ENCODE measurements at places on chromosomes 7 and 10. TPM values are rescaled to one million over a fixed set of nuclear protein-coding genes. Genes with fewer than 3 reads are reported as not detected.

DNA sequence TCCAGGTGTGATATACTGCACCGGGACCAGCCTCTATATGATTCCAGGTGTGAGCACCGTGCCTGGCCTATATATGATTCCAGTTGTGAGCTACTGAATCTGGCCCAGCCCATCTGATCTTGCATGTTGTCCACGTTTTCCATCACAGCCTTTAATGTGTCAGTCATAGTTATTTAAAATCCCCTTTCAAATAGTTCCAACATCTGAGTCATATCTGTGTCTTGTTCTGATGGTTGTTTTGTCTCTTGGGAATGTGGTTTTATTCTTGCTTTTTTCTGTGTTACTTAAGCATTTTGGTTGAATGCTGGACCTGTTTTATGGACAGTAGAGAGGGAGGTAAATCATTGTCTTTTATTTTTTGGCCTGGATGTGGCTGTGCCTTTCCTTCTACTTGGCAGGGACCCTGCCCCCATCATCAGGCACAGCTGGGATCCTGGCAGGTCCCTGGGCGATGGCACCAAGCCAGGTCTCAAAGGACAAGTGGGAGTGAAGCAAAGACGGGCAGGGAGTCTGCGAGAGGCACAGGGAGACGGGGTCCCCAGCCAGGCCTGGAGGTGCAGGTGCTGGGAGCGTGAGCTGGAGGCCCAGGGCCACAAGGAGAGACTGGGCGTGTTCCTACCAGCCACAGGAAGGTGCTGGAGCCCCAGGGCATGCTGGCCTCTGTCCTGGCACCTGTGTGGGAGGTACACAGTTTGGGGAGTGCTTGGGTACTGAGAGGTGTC, 94.7 kb downstream of the DYNC2I1 start:
- no peak for DNase-seq

Gene WNT2
- 17.1 TPM for total RNA-seq

Gene XRCC2
- total RNA-seq: 0.14 TPM

Gene KCNK18
- total RNA-seq: not detected

Gene TMEM60
- 12.2 TPM for total RNA-seq

Gene MMP21
- total RNA-seq: not detected

Gene CXCL12
- total RNA-seq: 169 TPM

- no peak for DNase-seq
Measured at GRCh38 chr7:139850906-139851305, 21.8 kb downstream of the TBXAS1 start.

GRCh38 chr10:62323751-62324150, 50.4 kb upstream of the ZNF365 start:
- DNase-seq: no peak

Gene AKR1C8
- not detected for total RNA-seq

DNA sequence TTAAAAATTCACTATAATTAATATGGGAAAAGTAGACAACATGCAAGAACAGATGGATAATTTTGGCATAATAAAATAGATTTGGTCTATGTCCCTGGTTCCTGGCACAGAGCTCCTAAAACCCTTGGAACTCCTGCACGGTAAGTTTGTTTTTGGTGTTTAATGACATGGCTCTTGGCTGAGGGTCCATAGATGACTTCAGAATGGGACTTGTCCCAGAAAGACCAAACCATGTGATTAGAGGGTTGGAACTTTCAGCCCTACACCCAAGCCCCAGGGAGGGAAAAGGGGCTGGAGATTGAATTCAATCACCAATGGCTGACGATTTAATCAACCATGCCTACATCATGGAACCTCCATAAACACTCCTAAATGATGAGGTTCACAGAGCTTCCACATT, 12.6 kb upstream of the GSDME start:
- DNase-seq: no peak

GRCh38 chr7:42194238-42194637, 42.8 kb downstream of the GLI3 start:
- no peak for DNase-seq

DNA sequence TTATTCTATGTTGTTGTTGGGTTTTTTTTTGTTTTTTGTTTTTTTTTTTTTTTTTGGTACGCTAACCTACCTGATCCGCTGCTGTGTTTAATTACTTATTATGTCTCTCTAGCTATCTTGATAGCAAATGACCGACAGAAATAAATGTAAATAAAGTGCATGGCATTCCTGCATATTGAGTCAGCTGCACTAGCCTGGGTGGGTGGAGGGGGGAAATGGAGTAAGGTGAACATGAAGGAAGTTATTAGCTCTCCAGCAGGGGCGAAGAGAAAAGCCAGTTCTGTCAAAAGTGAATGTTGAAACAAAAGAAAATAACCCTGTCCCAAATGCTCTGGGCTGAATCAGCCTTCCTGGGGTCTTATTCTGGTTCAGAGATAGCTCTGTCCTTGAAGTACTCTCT, 210.7 kb upstream of the MDFIC start:
- DNase-seq: no peak

GRCh38 chr7:67371429-67372305, 375.0 kb downstream of the TYW1 start:
- peak; percentile 3 for DNase-seq

Gene MAD1L1
- 27.4 TPM for total RNA-seq

DNA sequence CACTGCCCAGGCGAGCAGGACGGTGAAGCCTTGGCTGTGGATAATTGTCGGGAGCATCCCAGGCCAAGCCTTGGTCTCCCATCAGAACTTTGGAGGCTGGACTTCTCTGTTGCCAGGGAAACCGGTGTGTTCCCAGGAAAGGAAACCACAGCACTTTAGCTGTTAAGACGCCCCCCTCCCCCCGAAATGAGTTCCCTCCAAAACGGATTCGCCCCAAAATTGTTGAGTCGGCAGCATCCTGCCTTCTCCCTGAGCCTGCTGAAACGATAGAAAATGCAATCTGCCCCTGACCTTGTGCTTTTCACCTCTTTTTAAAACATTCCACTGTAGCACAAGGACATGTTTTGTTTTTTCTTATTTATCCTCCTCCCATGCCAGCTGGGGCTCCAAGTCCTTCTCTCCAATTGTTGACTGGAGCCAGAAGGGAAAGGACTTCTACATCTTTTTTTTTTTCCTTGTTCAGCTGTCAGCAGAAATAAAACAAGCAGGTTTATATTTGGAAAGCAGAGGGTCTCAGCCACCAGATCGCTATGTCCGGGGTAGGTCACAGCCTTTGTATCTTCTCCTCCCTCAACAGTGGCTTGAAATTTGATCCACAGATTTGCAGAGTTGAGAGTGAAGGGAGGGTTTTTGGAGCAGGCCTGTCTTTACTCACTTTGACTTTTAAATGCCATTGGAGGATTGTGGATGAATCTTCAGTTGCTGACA, 116.5 kb downstream of the ZMIZ1 start:
- DNase-seq: no peak

Gene IFIT1B
- total RNA-seq: not detected

- DNase-seq: no peak
Measured at GRCh38 chr10:52855546-52856325, 83.2 kb upstream of the MBL2 start.

Gene NOD1
- total RNA-seq: 47.0 TPM

GRCh38 chr10:56178210-56178609, 182.8 kb downstream of the ZWINT start:
- DNase-seq: no peak

GRCh38 chr10:73840056-73840402, 28.6 kb upstream of the NDST2 start:
- DNase-seq: no peak
